ENCODE measurements at places on chromosomes 7 and 10.

GRCh38 chr7:80243425-80243824, 108.8 kb downstream of the GNAI1 start:
- no peak for DNase-seq

- DNase-seq, result no peak
Observed at GRCh38 chr10:89921403-89921802, 220.0 kb downstream of the KIF20B start.

GRCh38 chr7:44486693-44487092, 3.8 kb downstream of the NUDCD3 start:
- no peak for DNase-seq

DNA sequence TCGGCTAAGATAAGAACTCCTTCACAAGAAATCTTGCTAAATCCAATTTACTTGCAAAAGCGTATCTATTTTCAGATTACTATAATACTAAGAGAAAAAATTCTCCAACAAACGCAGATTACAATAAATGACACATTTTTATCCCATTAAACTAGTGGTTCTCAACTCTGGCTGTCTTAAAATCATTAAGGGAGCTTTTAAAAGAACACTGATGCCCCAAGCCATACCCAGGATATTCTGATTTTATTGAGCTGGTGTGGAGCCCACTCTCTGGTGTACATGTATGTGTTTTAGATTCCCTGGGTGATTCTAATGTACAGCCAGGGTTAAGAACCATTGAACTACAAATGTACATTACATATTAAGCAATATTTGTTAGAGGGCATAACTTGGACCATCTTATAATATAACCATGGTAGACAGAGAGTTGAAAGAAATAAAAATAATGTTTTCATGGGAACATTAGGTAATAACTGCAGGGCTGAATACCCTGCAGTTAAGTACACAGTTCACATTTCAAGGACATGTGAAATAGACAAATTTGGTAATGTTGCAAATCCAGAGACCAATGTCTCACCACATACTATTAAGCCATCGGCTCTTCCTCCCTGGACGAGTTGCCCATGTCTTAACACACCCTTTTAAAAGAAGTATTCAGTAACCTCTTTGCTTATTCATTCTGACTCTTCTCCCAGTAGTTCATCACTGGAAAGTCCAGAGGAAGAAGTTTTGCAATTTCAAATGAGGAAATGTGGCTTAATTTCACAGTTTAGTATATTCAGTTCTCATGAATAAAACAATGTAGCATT, 6.2 kb downstream of the GSAP start:
- no peak for DNase-seq

DNA sequence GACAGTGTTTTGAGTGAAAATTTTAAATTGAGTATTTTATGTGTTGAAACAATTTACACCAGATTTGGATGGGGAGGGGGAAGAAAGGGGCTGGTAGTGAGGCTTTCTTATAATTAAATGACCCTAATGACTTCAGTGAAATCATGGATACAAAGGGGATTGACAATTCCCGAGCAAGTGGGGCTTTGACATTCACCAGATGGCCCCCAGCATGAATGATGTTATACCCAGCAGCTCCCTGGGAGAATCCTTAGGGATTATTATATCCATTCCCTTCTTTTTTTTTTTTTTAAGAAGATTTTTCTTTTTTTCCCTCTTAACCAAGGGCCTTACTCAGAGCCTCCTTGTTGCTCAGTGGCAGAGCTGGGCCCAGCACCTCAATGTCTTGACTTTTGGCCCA, 17.9 kb downstream of the PLPP4 start:
- no peak for DNase-seq

- DNase-seq, result no peak
Observed at GRCh38 chr10:24242562-24242961, 33.6 kb downstream of the KIAA1217 start.
